ENCODE measurements at places on chromosomes 6 and 20.

GRCh38 chr20:50540620-50541605 is 30.7 kb downstream of the PTPN1 start:
- DNase-seq = peak; percentile 71

GRCh38 chr20:64063389-64064144 is 569 bp downstream of the TCEA2 start:
- DNase-seq = peak; percentile 72

GRCh38 chr6:116101790-116102189 is 1.1 kb downstream of the NT5DC1 start:
- DNase-seq = peak; percentile 8

- DNase-seq = peak; percentile 87
These were observed at the start of gene B3GALT4 for GRCh38 chr6:33276864-33277662. TSS of gene B3GALT4 (plus strand) at chr6:33277123. CDS start at chr6:33277420, 297 bp downstream.

- no peak for DNase-seq
These were observed 18.6 kb downstream of the CCDC167 start for GRCh38 chr6:37480951-37481534.

- DNase-seq = no peak
These were observed 71.6 kb downstream of the KIF6 start for GRCh38 chr6:39653612-39654011.

DNA sequence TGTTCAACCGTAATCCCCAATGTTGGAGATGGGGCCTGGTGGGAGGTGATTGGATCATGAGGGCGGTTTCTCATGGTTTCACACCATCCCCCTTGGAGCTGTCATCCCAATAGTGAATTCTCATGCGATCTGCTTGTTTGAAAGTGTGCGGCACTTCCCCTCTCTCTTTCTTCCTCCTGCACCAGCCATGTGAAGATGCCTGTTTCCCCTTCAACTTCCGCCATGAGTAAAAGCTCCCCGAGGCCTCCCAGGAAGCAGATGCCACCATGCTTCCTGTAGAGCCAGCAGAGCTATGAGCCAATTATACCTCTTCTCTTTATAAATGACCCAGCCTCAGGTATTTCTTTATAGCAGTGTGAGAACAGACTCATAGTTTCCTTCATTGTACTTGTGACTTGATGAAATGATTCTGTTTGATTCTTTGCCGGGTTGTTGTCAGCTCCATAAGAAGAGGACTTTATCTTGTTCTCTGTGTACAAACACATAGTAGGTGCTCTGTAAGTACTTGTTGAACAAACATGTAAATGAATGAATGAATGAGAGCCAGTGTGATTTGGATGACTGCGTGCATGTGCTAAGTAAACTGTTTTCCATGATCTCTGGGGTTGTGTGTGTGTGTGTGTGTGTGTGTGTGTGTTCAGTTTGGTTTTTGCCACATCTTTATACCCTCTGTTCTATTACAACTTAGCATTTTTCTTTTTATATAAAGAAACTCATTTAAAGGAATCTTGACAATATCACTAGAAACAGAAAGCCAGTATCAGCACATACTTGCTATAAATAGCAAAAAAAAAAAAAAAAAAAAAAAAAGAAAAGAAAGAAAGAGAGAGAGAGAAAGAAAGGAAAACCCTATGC is 22.5 kb upstream of the PTGIS start:
- no peak for DNase-seq

DNA sequence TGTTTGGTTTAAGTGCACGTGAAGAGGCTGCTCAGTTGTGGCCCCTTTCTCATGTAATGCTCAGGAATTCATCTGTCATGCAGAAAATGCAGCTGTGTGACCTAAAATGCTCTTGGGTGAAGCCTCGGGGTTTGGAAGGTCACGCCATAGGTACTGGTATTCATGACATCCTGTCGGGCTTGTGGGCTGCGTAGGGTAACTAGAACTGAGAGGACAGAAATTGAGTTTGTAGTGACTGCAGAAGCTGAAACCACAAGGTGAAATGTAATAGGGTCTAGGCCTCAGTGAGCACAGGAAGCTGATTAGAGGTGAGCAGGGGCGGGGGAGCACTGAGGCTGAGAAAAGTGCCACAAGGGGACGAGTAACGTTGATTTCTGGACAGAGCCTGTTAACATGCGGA is 128.8 kb downstream of the SOBP start:
- no peak for DNase-seq

- DNase-seq = peak; percentile 37
These were observed 23.8 kb upstream of the TLDC2 start for GRCh38 chr20:36852187-36852586.

DNA sequence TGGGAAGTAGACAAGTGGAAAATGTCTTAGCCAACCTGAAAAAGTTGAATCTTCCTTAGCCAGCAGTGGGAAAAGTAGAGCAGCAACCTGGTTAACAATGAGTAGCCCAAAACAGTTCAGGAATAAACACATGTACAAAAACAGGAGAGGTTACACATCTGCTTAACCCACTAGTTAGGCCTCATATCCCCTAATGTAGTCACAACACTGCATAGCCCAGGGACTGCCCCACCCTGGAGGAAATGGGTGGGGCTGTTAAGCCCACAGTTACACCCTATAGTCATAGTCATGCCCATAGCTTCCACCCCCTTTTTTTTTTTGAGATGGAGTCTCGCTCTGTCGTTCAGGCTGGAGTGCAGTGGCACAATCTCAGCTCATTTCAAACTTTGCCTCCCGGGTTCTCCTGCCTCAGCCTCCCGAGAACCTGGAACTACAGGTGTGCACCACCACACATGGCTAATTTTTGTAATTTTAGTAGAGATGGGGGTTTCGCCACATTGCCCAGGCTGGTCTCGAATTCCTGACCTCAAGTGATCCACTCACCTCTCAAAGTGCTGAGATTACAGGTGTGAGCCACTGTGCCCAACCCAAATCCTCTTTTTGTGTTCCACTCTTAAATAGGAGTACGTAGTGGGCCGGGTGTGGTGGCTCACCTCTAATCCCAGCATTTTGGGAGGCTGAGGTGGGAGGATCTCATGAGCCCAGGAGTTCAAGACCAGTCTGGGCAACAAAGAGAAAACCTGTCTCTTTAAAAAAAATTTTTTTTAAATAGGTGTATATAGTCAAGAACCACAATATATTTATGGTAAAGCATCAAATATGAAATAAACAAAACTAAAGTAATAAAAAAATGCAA is 24.5 kb downstream of the ILRUN start:
- peak; percentile 82 for DNase-seq

- peak; percentile 59 for DNase-seq
These were observed 255.4 kb downstream of the TBX18 start for GRCh38 chr6:84508981-84509380.

GRCh38 chr20:49252556-49253350 is 25.1 kb downstream of the ZNFX1 start:
- DNase-seq = no peak

DNA sequence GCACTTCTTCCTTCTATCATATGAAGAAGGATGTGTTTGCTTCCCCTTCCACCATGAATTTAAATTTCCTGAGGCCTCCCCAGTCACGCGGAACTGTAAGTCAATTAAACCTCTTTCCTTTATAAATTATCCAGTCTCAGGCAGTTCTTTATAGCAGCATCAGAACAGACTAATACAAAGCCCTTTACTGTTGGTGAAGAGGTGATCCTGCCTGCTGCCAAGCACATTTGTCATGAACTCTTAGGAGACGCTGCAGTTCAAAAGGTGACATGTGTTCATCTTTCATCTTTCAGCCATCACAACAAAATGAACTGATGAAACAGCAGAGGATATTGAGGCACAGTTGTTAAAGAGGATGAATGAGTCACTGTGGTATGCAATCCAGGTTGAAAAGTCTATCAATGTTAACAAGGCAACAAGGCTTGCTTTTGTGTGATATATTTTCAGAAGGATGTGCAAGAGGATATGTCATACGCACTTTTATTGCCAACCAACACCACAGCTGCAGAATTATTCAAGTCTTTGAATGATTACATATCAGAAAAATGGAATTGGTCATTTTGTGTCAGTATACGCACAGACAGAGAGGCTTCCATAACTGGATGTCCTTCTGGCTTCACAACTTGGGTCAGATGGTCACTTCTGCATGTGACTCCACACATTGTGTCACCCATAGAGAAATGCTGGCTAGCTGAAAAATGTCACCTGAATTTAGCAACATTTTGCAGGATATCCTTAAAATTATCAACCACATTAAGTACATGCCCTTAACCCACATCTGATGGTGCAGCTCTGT is 52.4 kb upstream of the PLN start:
- DNase-seq = peak; percentile 27

GRCh38 chr6:113486199-113486598 is 370.9 kb upstream of the MARCKS start:
- no peak for DNase-seq

- no peak for DNase-seq
These were observed 89.2 kb upstream of the BHLHE23 start for GRCh38 chr20:63095718-63096654.

GRCh38 chr20:24870881-24871280 is 78.2 kb upstream of the CST7 start:
- DNase-seq = no peak

GRCh38 chr6:13487122-13488014 is at the start of gene GFOD1:
TSS of gene GFOD1 (minus strand) at chr6:13487600. CDS start at chr6:13486890, 710 bp downstream.
- peak; percentile 91 for DNase-seq

GRCh38 chr20:2919518-2920245 is 46.4 kb downstream of the PTPRA start:
- peak; percentile 25 for DNase-seq

DNA sequence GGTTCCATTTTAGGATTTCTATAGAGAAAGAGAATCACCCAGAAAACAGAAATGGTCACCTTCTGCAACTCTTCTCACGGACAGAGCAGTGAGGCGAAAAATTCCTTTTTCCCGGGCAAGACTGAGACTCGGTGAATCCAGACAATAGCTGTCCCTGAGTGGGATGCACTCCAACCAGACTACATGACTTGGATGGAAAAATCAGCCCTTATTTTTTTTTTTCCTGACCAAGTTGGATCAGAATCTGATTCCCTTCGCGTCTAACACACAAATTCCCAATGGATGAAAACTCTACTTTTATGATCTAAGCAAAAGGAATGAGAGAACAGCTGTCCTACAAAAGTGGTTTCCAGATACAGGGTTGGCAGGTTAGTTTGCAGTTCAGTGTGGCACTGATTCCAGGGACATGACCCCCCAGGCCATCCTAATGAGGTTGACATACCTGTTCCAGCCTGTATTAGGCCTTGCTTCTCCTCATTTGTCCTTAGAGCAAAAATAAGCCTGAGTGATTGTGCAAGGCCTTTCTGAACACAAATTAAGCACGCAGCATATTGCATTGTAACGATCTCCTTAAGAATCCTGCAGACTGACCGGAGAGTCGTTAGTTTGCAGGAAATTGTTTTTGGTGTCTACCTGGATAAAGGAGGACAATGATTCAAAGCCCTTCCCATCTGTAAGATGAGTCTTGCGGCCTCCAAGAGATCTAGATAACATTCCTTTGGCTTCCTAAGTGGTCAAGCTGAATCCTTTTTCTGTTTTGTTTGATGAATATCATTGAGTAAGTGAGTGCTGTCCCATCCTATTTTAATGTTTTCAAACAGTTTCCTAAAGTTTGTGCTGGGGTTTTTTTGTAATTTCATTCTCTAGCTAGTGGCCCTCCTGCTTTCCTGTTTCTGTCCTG is 1.5 kb upstream of the NEDD9 start:
- no peak for DNase-seq

GRCh38 chr6:169774347-169774746 is 22.9 kb downstream of the ERMARD start:
- DNase-seq = no peak

GRCh38 chr6:136721467-136721866 is 70.8 kb downstream of the MAP3K5 start:
- DNase-seq = no peak

DNA sequence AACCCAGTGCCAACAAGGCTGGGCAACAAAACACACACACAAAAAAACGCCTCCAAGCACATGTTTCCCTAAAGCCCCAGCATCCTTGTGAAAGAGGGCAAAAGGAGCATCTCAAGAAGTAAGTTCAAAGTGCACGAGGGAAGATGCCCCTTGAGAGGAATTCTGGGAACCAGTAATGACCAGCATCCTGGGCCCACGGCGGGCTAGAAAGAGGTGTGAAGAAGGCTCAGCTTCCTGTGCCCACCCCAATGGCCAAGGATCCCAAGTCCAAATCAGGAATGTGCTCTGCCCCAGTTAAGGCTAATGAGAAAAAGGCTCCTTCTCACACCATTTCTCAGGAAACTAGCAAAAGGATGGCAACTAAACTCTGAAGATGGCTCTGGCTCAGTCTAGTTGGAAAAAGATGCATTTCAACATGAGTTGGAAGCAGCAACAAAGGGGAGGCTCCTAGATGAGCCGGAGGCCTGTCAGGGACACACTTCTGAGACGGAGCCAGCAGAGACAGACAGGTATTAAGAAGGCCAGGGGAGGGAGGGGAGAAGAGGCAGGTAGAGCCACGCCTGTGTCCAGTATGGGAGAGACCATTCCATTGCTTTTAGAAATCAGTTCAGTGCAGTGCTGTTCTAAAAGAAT is 3.2 kb downstream of the RIMS4 start:
- no peak for DNase-seq

GRCh38 chr6:156852858-156853216 is 75.7 kb downstream of the ARID1B start:
- DNase-seq = no peak

GRCh38 chr20:44644667-44645131 is 6.8 kb downstream of the ADA start:
- no peak for DNase-seq

Measured in GM23248 (cell line).